ENCODE measurements at places on chromosomes 3 and 15. TPM values are rescaled to one million over a fixed set of nuclear protein-coding genes. Genes with fewer than 3 reads are reported as not detected.

GRCh38 chr3:161043336-161044035 is 61.7 kb downstream of the B3GALNT1 start:
- no peak for DNase-seq

The DBR1 gene
- total RNA-seq: 17.8 TPM

The FAM240A gene
- total RNA-seq: not detected

DNA sequence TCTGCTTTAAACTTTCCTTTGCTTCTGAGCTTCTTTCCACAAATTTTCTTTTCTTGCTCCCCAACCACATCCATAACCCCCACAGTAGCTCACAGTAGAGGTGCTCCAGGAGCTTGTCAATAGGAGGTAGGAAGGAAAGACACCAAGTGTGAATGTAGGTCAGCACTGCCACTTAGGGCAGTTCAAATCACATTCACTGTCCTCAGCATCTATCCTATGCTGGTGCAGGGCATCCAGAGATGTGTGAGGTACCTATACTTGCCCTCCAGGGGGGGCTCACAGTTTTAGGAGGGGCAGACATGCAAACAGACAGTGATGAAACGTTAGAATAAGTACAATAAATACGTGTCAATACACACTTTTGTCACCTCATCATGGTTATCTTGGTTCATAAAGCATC is 1.5 kb upstream of the SPSB4 start:
- DNase-seq: no peak

- DNase-seq: peak; percentile 64
Observed at GRCh38 chr15:47514200-47514652, 203.1 kb upstream of the SEMA6D start.

The CACNA2D2 gene
- total RNA-seq: not detected

DNA sequence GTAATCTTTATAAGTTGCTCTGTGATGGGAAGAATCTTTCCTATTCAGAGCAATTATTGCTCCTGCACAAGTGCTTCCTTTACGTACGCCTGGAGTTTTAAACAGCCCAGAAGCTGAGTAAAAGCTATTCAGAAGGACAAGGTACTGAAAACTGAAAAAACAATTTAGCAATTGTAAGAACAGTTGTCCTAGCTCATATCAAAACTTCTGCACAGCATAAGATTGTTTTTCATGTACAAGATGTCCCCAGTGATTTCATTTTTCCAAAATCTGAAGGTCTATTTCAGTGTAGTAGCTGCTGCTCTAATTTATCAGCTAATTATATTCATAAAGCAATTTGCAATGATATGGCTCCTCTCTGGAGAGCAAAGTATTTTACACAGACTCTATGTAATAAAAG is 23.7 kb downstream of the KCNAB1 start:
- DNase-seq: no peak

DNA sequence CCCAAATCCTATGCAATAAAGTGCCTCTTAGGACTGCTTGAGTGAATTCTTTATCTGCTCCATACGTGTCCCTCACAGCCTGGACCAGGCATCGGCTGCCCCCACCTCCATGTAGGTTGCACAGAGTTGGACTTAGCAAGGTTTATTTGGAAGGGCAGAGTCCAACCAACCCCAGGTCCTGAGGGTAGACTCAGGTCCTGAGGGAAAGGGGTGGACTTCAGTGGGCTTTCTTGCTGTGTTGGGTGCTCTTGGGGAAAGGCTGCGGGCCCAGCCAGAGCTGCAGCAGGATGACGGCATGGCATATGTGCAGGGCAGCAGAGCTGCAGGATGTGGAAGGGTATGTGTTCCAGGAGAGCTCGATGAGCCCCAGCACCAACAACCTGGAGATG is 6.5 kb downstream of the ALG3 start:
- no peak for DNase-seq

- no peak for DNase-seq
Observed at GRCh38 chr15:53758412-53758811, 1.1 kb downstream of the WDR72 start.

The ELP6 gene
- total RNA-seq: 48.1 TPM

DNA sequence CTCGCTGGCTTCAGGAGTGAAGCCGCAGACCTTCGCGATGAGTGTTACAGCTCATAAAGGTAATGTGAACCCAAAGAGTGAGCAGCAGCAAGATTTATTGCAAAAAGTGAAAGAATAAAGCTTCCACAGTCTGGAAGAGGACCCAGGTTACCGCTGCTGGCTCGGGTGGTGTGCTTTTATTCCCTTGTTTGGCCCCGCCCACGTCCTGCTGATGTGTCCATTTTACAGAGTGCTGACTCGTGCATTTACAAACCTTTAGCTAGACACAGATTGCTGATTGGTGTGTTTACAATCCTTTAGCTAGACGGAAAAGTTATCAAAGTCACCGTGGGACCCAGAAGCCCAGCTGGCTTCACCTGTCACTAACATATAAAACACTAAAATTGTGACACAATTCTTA is 1464.5 kb downstream of the ZPLD1 start:
- DNase-seq: no peak

GRCh38 chr15:48798319-48798718 is 12.6 kb downstream of the CEP152 start:
- no peak for DNase-seq

DNA sequence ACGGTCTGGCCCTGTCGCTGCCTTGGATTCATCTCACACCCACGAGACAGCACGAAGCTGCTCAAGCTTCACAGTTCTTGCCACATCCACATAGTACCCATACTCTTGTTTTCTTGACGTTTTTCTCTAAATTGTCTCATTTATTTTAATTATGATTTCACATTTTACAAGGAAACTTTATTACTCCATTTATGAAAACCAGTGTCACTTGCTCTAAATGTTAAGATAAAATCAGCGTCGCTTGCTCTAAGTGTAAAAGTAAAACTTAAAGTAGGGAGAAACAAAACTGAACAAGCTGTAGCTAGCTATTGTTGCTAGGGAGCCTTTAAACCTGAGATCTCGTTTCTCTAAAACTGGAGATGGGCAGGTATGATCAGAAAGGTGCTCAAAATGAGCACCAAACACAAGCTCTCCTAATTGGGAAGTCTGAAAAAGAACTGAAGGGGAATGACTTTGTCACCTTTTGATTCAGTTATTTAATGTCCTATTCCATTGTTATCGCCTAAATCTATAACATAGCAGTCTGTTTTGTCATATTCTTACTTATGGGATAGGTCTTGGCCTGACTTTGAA is 680 bp downstream of the IFT122 start:
- peak; percentile 58 for DNase-seq

The CCR9 gene
- not detected for total RNA-seq

DNA sequence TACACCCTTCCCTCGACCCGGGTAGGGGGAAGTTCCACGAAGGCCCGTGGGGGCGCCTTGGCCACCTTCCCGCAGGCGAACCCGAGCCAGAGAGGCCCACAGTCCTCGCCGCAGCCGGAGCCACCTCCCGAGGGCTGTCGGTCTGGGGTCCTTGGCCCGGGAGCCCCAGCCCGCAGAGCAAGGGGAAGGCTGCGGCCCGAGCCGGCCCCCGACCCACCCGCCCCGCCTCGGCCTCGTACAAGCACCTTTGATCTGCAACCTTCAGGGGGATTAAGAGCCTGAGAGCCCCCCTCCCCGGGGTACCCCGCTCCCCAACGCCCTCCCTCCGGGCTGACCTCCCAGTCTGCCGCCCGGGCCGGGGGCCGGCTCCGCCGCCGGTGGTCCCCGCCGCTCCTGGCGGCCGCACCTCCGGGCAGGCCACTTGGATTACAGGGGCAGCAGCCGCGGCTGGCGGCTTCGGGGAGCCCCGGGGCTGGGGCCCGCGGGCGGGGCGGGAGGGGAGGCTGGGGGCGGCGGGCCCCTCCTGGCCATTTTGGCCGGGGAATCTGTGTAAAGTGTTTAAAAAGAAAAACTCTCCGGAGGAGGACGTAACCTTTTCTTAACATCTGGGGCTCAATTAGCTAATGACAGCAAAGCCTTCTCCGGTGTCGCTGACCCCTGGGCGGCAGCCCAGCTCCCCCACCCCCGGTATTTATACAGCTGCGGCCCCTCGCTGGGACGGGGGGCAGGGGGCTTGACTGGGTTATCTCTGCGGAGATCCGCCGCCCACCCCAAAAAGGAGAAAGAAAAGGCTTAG is 40.2 kb downstream of the EPHB3 start:
- DNase-seq: no peak

GRCh38 chr3:127808197-127808596 is 14.1 kb downstream of the MGLL start:
- no peak for DNase-seq

The CADM2 gene
- total RNA-seq: not detected

DNA sequence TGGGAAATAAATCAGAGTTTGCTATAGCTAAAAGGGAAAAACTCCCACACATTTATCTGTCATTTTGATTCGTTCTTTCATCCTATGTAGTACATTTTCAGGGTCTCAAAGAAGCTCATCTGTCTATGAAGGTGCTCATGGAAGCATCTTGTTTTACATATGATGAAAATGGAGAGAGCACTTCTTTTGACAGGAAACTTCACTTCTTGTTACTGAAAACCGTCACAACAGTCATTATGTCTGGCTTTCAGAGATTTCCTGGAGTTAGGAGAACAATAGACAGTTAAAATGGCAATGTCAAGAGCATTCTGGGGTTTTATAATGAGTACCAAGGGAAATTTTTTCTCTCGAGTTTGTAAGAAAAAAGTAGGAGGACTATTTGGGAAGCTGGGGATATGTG is 83.3 kb downstream of the TMEM108 start:
- DNase-seq: peak; percentile 21

DNA sequence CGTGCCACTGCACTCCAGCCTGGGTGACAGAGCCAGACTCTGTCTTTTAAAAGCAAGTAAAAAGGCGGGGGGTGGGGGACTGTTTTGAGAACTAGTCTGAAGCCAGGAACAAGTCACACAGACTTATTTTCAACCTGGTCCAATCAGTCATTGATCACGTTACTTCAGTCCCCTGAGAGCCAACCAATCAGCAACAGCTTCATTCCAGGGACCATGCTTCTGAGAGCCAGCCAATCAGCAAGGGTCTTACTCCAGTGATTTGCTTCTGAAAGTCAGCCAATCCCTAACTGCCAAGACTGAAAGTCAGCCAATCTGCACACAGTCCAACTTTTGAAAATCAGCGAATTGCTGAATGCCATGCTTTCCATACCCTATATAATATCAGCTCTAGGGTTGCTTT is 48.6 kb upstream of the C15orf39 start:
- peak; percentile 25 for DNase-seq

DNA sequence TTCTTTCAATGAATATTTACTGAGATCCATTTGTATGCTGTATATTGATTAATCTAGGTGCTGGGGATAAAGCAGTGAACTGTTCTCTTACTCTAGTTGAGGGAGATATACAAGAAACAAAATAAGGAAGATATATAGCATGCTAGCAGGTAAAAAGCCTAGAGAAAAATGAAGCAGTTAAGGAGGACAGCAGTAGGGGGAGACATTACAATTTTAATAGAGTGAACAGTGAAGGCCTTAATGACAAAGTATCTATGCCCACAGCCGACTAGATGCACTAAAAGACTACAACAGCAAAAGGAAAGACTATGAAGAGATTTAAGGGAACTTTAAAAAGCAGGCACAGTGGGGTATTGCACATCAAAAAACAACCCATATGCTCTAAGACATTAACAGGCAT is 81.4 kb downstream of the XRN1 start:
- DNase-seq: peak; percentile 12

GRCh38 chr15:64462492-64462891 is 2.1 kb downstream of the ZNF609 start:
- DNase-seq: no peak

The XPC gene
- 36.8 TPM for total RNA-seq

The SLC7A14 gene
- total RNA-seq: 0.07 TPM

GRCh38 chr3:180002006-180002405 is 34.7 kb downstream of the PEX5L start:
- DNase-seq: no peak

GRCh38 chr15:87761736-87762509 is 494.6 kb downstream of the NTRK3 start:
- DNase-seq: no peak

The SLC2A2 gene
- not detected for total RNA-seq

DNA sequence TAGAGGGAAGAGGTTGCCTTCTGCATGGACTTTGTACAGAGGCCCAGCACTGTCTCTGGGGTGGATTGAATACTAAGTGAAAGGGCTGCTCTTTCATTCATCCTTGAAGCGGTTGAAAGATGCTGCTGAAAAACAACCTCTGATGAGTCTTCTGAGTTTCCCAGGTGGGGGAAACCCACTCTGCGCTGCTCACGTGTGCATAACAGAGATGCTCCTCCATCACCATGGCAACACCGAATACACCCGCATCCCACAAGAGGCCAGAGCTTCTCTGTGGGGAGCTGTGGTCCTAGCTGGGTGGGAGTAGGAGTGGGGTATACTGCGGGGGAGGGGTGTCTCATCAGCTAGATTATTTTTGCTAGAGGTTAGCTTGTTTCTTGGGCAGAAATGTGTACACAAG is 6.1 kb upstream of the SYN2 start:
- DNase-seq: no peak

DNA sequence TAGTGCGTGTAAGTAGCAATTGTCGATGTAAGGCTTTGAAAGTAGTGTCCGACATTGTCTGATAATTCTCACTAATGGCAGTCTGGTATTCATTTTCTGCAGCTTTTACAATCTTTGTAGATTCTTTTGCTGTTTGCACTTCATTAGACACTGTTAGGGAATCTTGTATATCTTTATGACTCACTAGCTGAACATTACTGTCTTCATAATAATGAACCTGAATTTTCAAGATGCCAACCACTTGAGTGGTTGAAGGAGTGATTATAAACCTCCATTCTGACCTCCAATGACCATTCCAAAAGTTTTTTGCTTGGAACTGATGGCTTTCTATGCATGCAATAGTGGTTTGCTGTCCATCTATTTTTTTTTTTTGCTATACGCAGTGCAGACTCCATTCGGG is 76.4 kb upstream of the MFGE8 start:
- no peak for DNase-seq

DNA sequence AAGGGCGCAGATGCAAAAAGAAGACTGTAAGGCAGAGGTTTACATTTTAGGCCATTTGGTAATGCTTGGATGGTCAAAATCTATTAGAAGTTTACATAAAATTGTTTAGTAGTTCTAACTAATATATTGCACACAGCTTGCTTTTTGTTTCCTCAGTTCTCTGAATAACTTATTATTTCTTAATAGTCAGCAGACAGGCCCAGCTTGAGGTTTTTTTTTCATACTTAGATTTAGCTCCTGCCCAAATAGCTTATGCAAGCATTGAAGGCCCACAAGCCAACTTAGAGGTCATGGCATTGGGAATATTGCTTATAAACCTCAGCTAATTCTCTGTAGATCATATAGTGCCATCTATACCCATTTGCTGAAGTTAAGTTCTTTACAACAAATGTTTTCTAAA is 172.5 kb downstream of the RAP2B start:
- DNase-seq: no peak

The ISLR gene
- not detected for total RNA-seq

DNA sequence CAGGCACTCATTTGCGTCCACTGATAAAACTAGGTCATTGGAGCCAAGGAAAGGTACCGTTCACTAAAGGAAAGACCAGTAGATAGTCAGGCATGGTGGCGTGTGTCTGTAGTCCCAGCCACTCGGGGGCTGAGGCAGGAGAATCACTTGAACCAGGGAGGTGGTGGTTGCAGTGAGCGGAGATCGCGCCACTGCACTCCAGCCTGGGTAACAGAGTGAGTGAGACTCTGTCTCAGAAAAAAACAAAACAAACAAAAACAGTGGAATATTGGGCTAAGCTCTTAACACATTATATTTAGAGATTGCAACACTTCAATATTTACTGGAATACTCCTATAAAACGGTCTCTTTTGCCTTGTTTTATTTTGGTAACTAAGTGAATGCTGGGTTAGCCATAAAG is 17.4 kb downstream of the MAP2K1 start:
- no peak for DNase-seq

The SLC28A2 gene
- not detected for total RNA-seq

- no peak for DNase-seq
Observed at GRCh38 chr3:188595890-188596376, 442.0 kb downstream of the LPP start.

GRCh38 chr15:23850666-23851065 is 163.6 kb upstream of the NDN start:
- DNase-seq: no peak

Data from endothelial cell of umbilical vein (primary cell).